Caco-2 (cell line): ENCODE measurements at places on chromosomes 16 and 17. TPM values are rescaled to one million over a fixed set of nuclear protein-coding genes. Genes with fewer than 3 reads are reported as not detected.

The CD300C gene
- not detected in 2 replicates for total RNA-seq

The SLC12A3 gene
- 0.67 and 0.73 TPM in 2 replicates for total RNA-seq

The HBA1 gene
- 3.6 and 8.6 TPM in 2 replicates for total RNA-seq

The GLG1 gene
- total RNA-seq: 197 and 210 TPM in 2 replicates

The RCVRN gene
- not detected in 2 replicates for total RNA-seq

The KRTAP1-4 gene
- not detected in 2 replicates for total RNA-seq

The DOC2B gene
- 0.35 TPM in 1 of 2 replicates, not detected in the other for total RNA-seq

The TP53TG3 gene
- total RNA-seq: not detected in 2 replicates

The CCL7 gene
- total RNA-seq: not detected in 2 replicates

The LRRC37A gene
- total RNA-seq: 2.6 and 2.9 TPM in 2 replicates

The HBM gene
- not detected in 2 replicates for total RNA-seq

The SLC35B1 gene
- total RNA-seq: 228 and 232 TPM in 2 replicates

- DNase-seq: no peak
Measured at GRCh38 chr17:59451706-59452105, 113.7 kb upstream of the DHX40 start.

GRCh38 chr17:80929449-80929848 lies 62.2 kb upstream of the CHMP6 start:
- DNase-seq: no peak

DNA sequence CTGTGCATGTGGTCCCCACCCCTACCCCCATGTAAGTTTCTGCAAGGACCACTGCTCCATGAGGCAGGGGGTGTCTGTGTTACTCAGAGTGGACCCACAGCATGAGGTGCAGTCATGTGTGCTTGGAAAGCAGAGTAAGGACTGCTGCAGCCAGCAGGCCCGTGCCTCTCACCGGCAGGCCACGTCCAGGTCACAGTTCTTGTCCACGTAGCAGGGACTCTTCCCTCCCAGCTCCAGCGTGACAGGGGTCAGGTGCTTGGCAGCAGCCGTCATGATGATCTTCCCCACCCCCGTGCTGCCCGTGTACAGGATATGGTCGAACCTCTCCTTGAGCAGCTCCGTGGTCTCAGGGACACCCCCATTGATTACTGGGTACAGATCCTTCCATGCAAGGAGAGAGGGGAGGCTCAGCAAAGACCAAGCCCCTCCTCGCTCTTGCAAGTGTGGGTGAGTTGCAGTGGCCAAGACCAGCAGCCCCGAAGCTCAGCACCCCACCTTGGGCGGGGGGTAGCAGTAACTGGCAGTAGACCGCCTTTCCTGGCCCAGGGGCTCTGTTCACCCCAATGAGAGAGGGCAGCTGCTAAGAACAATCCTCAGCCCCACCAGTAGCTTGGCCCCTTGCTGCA lies 6.2 kb downstream of the ALDH3A1 start:
- no peak for DNase-seq

- DNase-seq: no peak
Measured at GRCh38 chr17:41571561-41572434, at the start of gene KRT9. Gene KRT9, minus strand, starts transcription at chr17:41572059. Its CDS starts 67 bp downstream, at chr17:41571992.

DNA sequence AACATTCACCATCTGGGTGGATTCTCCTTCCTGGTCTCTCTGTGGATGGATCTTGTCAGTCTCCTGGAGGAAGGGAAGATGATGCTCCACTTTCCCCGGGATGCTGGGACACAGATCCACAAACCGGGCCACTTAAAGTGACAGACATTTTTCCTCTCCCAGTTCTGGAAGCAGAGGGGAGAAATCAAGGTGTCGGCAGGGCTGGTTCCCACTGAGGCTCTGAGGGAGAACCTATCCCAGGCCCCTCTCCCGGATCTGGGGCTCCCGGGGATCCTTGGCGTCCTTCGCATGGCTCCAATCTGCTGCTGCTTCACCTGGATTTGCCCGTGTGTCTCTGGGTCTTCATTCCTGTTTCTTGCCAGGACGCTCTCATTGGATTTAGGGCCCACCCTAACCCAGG lies 263.1 kb upstream of the TNRC6C start:
- DNase-seq: no peak

DNA sequence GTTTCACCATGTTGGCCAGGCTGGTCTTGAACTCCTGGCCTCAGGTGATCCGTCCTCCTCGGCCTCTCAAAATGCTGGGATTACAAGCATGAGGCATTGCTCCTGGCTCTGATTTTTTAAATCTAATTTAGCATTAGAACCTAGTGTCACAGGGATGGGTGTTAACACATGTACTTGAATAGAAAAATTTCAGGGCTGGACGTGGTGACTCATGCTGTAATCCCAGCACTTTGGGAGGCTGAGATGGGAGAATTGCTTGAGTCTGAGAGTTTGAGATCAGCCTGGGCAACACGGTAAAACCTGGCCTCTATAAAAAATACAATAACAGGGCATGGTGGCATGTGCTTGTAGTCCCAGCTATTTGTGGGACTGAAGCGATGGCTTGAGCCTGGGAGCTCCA lies 6.0 kb upstream of the RNF135 start:
- DNase-seq: no peak

GRCh38 chr17:82752371-82753200 lies 721 bp downstream of the TBCD start:
- no peak for DNase-seq

DNA sequence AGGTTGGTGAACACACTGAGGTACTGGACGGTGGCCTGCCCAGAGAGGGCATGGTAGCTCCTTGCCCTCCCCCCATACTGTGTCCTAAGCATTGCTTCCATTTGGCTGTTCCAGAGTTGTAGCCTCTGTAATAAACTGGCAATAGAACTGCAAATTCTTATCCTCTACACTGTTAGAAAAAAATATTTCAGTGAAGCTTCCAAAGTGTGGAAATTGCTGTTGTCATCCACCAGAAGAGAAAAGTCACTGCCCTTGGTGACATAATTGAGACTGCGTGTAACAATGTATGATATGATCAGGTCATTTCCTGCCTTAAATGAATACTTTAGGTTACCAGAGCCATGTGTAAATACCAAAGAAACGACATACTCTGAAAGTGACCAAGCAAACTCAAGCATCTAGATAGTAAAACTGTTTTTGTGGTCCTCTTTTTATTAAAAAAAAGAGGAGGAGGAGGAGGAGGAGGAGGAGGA lies 65.9 kb downstream of the CEP95 start:
- no peak for DNase-seq

DNA sequence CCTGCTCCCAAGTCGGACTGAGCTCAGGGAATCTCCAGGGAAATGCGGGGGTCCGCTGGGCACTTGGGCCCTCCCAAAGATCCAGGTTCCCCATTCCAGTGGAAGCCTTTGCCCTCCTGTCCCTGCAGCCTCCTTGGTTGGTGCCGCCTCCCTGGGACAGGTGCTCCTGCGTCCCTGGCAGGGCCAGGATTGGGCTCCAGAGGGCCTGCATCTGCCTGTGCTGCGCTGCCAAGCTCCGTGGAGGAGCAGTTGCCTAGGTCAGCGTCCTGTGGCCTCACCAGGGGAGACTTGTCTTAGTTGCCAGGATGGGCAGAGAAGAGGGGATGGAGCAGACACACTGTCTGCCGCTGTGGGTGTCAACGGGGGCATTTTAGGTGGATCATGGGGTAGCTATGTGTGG lies 67.1 kb downstream of the MSI2 start:
- no peak for DNase-seq

GRCh38 chr17:77404812-77405581 lies 264.2 kb downstream of the SEC14L1 start:
- DNase-seq: no peak

- DNase-seq: peak; percentile 92
Measured at GRCh38 chr17:57902800-57903759, 52.1 kb downstream of the CUEDC1 start.

- no peak for DNase-seq
Measured at GRCh38 chr16:57470711-57471110, 8.2 kb downstream of the POLR2C start.

GRCh38 chr16:75256696-75257343 lies 5.4 kb upstream of the BCAR1 start:
- peak; percentile 32 for DNase-seq

GRCh38 chr16:53094013-53094630 lies 39.3 kb downstream of the CHD9 start:
- no peak for DNase-seq

DNA sequence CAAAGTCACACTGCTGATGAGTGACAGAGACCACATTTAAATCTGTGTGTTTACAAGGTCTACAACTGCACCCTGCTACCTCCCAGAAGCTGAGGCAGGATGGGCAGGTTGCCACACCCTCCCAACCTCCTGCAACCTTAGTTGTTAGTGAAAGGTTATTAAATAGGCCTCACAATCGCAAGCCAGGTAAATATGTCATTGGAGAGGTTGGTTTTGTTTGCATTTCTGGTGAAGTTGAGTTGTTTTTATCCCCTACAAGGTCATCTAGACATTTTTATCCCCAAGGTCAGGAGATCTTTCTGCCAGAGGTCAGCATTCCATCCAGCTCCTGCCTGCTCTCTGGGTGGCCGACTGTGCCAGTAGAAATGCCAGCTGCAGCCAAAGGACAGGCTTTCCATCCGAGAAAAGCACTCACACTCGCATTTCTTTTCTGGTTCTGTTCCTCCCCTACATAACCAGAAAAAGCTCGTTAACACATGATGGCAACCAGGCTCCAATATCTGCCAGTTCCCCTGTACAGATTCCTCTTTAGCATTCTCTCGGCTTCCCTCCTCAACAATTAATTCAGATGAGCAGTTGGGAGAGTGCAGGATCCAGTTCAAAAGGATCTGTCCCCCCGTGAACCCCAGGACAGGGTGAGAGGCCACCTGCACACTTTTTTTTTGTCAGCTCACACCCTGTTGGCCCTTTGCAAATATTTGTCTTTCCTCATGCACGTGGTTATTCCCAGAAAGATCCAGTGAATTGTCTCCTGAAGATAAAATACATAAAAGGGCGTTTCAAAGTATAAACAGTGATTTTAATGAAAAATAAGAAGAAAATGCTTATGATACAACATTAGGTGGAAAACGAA lies 562.8 kb downstream of the MAF start:
- DNase-seq: no peak

- DNase-seq: no peak
Measured at GRCh38 chr16:88202207-88202745, 180.5 kb upstream of the ZNF469 start.

- no peak for DNase-seq
Measured at GRCh38 chr17:30415491-30415890, 36.8 kb downstream of the CPD start.

DNA sequence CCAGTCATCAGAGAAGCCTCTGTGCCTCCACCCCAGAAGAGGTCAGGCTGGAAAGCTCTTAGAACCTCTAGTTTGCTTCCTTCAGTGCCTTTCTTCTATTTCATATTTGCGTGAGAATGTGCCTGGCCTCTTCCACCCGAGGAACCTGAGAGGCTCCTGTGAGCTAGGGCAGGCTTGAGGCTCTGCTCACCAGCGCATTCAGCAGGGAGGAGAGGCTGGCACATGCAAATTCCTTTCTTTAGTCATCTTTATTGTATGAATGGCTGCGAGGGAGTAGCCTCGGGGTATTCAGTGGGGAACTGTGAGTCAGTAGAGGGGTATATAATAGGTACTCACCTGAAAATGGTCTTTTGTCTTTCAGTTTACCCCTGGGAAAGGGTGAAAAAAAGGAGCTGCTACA lies 268.3 kb downstream of the ABCC12 start:
- DNase-seq: no peak

- no peak for DNase-seq
Measured at GRCh38 chr17:42806249-42806648, 7.6 kb downstream of the CNTD1 start.

- DNase-seq: no peak
Measured at GRCh38 chr16:79580453-79581191, 19.9 kb downstream of the MAF start.

DNA sequence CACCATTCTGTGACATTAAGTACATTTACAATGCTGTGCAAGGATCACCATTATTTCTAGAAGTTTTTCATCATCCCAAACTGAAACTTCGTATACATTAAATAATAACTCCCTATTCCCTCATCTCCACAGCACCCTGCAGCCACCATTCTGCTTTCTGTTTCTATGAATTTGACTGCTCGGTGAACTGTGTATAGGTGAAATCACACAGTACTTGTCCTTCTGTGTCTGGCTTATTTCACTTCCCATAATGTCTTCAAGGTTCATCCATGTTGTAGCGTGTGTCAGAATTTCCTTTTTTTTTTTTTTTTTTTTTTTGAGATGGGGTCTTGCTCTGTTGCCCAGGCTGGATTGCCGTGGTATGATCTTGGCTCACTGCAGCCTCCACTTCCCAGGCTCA lies 20.4 kb downstream of the RAP1GAP2 start:
- no peak for DNase-seq

GRCh38 chr17:82257473-82257872 lies 16.0 kb downstream of the CSNK1D start:
- DNase-seq: peak; percentile 59

DNA sequence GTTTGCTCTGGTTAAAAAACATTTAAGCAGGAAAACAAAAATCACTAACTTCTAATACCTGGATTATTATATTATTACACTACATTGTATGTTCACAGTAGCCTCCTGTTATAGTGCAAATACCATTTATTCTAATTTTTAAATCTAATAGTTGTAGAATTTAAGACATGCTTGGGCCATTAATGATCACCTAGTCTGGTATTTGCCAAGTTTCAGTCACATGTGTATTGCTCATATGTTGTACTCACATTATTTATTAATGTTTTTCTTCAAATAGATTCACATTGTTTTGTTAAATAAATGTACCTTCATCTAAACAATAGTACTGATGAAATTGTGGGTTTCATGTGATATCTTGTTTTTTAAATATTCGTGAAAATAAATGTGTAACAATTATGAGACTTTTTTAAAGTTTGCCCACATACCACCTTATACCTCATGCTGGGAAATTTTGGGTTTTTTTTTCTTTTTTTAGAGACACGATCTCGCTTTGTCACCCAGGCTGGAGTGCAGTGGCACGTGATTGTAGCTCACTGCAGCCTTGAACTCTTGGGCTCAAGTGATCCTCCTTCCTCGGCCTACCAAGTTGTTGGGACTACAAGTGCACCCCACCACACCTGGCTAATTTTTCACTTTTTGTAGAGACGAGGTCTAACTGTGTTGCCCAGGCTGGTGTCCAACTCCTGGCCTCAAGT lies 5.9 kb downstream of the ZNF771 start:
- no peak for DNase-seq

DNA sequence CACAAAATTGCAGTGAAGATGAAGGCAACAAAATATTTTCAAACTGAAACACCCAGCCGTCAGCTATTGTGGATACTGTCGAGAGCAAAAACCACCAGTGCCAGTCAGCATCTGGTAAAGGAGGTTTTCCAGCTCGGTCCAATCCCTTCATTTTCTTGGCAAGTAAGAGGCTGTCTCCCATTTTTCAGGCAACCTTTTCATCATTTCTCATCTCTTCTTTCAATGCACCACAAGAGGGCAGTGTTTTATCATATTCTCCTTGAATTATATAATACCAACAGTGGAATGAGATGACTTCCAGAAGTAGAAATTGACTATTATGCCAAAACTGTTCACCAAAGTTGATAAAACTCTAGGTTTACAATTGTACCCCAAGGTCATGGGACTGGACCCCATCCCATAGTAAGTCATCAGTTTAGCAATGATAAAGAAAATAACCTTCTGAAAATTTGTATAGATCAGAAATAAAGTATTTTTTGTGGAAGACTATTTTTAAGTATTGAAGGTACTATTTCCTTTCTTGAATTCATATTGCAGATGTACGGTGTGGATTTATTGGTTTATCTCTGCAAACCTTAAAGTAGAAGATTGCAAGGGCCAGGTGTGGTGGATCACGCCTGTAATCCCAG lies 16.8 kb downstream of the NQO1 start:
- DNase-seq: peak; percentile 62

GRCh38 chr17:65297916-65298315 lies 160.7 kb downstream of the RGS9 start:
- DNase-seq: no peak
